Pancreas (tissue), 10 donors: ENCODE measurements at places on chromosomes 2 and 18.

- H3K27me3 ChIP-seq, result no peaks in the 10 kb centered on the region
- H3K27ac ChIP-seq, result no peak overlapping the region
Measured at GRCh38 chr2:54081574-54081973, 33.8 kb upstream of the ACYP2 start.

DNA sequence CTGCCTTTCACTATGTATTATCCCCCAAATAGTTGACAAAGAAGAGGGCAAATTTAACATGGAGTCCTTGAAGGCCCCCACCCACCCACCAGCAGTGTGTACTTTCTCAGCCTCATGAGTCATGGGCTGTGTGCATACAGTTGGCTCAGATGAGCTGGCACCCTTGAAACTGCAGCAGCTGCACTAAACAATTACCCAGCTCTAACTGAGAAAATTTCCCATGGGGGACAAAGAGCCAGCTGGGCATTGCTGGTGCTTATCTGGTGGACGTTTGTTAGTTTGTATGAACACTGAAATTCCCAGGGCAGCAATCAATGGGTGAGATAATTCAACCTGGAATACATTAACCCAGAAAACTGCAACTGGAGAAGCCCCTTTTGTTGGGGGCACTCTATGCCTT lies 131.7 kb downstream of the GCA start:
- H3K27me3 ChIP-seq, result no peaks in the 10 kb centered on the region
- no peaks in the 10 kb centered on the region for H3K36me3 ChIP-seq
- H3K4me3 ChIP-seq, result no peak overlapping the region

GRCh38 chr2:77294474-77294873 lies 227.7 kb downstream of the LRRTM4 start:
- no peaks in the 10 kb centered on the region for H3K4me1 ChIP-seq
- H3K4me3 ChIP-seq, result no peak overlapping the region
- DNase-seq, result no peak
- no peak overlapping the region for H3K27ac ChIP-seq

DNA sequence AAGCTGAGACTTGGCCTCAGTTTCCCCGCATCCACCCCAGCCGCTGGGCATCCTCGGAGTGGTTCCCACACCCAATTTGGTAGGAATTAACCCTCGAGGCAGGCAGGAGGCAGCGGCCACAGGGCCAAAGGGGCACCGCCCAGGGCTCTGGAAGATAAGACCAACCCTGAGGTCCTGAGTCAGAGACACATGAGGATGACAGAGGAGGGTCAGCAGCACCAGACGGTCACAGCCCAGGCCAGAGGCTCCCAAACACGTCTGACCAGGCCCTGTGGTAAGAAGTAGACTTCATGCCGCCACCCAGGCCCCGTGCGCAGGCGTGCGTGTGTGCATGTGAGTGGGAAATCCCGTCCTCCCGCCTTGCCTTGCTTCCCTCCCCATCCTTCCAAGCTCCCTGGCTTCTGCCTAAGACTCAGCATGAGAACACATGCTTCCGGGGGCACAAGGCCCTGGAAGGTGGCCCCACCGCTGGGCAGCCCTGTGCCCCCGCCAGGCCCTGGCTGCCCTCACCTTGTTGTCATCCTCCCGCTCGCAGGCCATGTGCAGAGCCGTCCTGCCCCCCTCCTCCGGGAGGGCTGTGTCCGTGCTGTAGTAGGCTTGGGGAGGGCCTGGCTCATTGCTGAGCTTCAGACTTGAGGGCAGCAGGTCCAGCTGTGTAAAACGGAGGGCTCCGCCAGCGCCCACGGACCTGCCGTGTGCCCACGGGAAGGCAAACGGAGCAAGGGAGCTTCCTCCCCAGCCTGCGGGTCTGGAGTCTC lies 46.3 kb downstream of the ANKMY1 start:
- no peaks in the 10 kb centered on the region for H3K27me3 ChIP-seq
- H3K27ac ChIP-seq, result no peak overlapping the region
- H3K4me3 ChIP-seq, result no peak overlapping the region
- no peaks in the 10 kb centered on the region for H3K4me1 ChIP-seq
- H3K36me3 ChIP-seq, result no peaks in the 10 kb centered on the region

GRCh38 chr18:64474773-64475172 lies 325.9 kb upstream of the LINC00305 start:
- DNase-seq, result no peak
- H3K36me3 ChIP-seq, result no peaks in the 10 kb centered on the region
- H3K27me3 ChIP-seq, result no peaks in the 10 kb centered on the region
- H3K4me1 ChIP-seq, result no peaks in the 10 kb centered on the region
- H3K27ac ChIP-seq, result no peak overlapping the region
